HFF-Myc (cell line): ENCODE measurements at places on chromosomes 7 and 10.

DNA sequence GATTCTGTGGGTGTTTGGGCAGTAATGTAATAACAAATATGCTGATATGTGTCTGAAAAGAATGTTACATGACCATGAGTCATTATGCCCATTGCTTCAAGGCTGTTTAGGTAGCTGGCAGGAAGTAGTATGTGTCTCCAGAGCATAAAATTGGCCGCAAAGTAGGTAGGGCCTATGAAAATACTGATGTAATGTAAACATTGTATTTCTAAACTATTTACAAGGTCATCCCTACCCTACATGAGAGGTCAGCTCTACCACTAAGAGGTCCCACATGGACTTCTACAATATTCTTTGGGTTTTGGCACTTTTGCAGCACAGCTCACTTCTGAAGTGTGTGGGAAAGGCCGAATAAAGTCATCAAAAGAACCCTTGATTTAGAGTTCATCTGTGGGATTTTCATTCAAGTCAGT lies 301.9 kb downstream of the AHR start:
- peak; percentile 91 for DNase-seq

DNA sequence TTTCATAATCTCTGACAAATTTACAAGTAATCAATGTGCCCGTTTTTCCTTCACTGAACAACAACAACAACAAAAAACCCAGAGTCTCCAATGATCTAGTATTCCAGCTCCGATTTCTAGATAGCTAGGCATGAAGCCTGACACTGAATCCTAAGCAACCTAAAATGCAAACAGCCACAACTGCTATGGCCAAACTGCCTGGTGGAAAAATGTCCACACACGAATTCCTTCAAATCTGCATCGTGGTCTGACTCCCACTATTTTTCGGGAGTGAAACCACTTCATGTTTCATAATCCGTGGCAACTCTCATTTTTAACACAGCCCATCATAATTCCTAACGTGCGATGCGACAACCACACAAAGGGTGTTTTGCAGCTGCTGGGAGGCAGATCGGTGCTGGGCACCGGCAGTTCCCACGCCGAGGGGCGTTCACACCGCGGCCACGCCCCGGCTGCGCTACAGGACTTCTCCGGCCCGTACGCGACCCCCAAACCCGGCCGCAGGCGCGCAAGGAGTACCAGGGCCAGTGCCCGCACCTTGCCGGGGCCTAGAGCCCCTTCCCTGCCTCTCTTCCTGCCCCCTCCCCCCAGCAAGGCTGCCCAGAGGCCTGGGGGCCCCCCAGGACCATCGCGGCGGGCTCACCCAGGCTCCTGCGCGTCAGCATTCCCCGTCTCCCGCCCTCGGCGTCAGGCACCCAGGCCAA lies 814 bp downstream of the RUFY2 start:
- DNase-seq: no peak

DNA sequence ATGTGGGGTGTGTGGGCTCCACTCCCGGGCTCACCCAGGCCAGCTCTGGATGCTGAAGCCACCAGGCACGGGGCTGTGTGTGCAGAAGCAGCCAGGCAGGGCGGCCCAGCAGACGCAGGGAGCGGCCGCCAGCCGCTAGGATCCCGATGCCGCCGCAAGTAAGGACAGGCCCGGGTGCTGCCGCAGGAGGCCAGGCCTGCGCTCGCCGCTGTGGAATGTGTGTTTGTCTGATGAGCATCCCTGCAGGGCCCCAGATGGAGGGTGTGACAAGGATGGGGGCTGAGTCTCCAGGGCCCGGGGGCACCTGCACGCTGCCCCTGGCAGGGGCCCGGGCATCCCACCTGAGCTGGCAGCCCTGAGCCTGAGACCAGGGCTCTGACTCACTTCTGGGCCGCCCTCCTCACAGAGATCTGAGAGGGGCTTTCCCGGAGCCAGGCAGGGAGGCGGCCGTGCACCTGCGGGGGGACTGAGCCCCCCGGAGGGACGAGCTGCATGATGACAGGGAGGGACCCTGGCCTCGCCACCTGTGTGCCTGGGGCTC lies 101.5 kb downstream of the FOXL3 start:
- no peak for DNase-seq

- DNase-seq: no peak
Measured at GRCh38 chr7:36970551-36971514, 246.5 kb upstream of the AOAH start.

DNA sequence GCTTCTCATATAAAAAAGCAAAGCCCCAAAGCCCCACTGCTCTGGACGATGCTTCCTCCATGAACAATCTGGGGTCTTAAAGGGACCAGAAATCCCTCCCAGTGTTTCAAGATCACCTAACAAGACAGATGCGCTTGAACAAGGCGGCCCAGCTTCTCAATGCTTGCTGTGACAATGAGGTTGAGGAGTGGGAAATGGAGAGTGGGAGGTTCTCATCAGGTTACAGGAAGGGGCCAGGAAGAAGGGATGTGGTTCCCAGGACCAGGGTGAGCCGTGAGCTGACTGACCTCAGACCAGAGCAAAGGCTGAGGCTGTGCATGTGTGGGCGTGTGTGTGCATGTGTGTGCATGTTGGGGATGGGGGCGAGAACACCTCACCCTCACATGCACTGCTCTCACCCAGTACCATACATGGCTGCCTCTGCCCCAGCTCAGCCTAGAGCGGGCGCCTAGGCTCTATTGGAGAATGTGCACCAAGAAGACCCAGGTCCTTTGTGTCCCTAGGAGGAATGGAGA lies 220.8 kb upstream of the GPR26 start:
- DNase-seq: no peak

GRCh38 chr10:15661574-15661973 lies 58.1 kb downstream of the ITGA8 start:
- DNase-seq: no peak

- no peak for DNase-seq
Measured at GRCh38 chr7:2145835-2146580, 86.7 kb downstream of the MAD1L1 start.

- DNase-seq: no peak
Measured at GRCh38 chr7:128894101-128894440, 16.4 kb downstream of the KCP start.

DNA sequence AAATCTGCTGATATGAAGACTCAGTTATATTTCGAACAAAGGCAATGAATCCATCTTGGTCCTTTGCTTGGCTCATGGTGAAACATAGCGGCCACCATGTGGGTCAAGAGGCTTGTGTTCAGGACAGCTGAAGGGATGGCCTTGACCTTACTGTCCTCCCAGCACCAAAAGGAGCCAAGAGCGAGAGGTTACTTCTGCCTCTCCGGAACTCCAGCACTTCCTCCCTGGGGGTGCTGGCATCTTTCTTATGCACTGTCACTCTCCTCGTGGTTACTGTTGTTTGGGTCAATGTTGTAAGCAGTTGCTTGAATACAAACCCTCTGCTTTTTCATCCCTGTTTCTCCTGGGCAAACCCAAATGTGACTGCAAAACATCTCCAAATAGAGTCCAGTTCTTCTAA lies 100.6 kb downstream of the RBM20 start:
- no peak for DNase-seq

DNA sequence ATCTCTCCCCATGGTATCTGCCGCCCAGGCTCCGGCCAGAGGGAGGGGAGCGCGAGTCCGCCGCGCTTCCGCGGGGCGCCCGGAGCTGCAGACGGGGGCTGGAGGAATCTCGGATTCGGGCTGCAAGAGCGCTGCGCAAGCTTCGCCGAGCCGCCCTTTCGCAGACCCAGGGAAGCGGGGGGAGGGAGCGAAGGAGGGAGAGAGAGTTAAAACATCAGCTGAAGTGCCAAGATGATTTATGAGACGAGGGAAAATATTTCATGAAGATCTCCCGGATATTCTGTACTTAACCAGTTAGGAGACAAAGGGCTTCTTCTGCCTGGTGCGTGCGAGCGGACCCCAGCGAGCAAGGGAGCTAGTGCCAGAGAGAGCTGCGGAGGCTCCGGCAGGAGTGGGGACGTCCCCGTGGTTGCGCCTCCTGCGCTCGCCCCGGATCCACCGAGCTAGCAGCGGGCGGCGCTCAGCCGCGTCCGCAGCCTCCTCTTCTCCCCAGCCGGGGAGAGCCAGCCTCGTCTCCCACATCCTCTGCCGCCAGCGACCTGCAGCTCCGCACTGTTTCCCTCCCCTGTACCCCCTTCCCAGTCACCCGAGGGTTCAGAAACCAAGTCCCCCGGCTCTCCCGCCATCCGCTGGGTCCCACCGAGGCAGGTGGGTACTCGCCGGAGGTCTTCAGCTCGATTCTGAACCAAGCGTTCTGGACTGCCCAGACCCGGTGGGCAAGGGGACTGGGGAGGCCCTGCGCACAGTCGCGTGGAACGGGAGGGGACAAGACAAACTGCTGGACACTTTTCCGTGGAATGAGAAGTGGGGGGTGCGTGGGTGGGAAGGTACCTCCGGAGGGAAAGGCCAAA lies 1.0 kb upstream of the PAX2 start:
- DNase-seq: no peak

GRCh38 chr7:134752006-134752760 lies 27.3 kb upstream of the CALD1 start:
- no peak for DNase-seq

DNA sequence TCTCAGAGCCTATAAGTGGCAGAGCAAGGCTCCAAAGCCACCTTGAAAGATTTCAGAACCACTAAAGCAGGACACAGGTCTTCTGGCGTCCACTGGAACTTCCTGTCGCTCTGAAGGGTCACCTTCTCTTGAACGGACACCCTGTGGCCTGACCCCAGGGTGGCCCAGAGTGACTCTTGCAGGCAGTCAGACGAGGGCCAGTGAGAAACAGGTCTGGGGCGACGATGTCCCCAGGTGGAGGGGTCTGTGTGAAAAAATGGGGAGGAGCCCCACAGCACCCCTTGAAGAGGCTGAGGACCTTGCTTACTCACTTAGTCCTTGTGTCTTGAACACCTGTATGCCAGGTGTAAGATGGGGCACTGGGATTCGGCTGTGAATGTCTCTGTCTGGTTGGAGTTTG lies 946 bp upstream of the RASGEF1A start:
- no peak for DNase-seq

DNA sequence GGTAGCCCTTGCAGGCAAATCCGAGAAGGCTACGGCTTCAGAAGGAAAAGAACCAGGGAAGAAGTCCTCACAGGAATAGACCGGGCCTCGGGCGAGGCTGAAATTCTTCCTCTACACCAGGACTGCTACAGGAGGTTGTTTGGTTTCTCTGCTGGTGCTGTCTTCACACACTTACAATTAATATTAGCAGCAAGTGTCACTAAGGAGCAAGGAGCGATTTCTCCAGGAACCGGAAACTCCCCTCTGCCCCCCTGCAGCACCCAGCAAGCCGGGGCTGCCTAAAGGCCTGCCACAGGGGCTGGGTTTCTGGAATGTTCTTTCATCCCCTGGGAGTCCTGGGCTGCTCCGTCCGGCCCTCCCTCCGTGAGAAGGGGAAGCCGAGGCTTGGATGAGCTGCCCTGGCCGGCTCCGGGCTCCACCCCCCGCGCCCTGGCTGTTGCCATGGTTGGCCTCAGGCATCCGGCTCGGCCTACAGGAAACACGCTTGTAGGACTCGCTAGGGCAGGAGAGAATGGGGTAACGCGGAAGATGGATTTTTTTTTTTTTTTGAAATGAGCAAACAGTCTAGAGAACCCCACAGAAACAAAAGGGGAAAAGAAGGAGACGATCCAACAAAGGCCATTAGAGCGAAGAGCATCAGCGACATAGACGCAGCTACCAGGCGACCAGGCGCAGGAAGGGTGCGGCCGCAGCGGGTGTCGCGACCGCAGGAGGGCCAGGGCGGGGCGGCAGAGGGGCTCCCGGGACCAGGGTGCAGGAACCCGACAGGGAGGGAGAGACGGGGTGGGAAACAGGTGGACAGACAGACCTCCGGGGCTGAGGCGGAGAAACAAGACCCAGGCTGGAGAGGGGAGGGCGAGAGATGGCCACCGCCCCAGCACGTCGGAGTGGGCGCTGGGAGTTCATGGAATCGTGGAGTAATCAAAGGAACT lies 33.0 kb downstream of the EN2 start:
- no peak for DNase-seq

DNA sequence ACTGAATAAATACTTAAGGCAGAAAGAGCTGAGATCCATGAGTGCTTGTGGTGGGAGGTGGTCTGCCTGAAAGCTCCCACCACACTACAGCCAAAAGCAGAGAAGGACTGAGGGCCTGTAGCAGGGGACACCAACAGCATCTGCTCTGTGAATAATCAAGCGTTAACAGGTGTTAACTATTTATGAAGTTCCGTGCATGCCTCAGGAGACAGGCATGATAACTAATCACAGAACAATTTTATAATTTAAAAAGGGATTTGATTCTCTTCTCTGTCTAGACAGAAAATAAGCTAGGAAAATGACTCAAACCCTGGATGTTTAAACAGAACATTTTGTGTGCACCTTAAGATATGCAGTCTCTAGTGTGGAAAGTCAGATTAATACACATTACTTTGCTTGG lies 61.5 kb upstream of the GHITM start:
- no peak for DNase-seq
